Amniotic epithelial cell (primary cell): ENCODE measurements at places on chromosomes 4 and X.

DNA sequence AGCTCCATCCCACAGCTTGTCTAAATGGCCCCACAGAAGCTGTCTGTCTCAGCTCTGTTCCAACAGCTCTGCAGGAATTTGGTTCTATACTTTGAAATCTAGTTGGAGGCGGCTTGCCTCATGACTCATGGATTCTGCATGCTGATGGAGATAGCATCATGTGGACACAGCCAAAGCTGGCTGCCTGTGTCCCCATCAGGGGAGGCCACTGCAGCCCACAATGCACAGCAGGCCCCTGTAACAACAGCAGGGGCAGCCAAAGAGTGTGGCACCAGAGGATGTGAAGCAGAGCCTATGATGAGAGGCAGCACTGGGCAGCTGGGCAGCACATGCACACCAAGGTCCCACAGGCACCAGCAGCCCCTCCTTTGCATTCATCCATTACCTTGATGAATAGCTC is 67.2 kb downstream of the DCAF12L1 start:
- DNase-seq, result no peak

- DNase-seq, result peak; percentile 71
Observed at GRCh38 chr4:186693159-186693815, 30.4 kb downstream of the FAT1 start.

GRCh38 chrX:38841750-38842149 is 40.5 kb downstream of the MID1IP1 start:
- DNase-seq, result no peak

- DNase-seq, result peak; percentile 51
Observed at GRCh38 chr4:107736924-107737448, 17.0 kb upstream of the PAPSS1 start.
